Stimulated activated CD8-positive, alpha-beta memory T cell treated with anti-CD3 and anti-CD28 coated beads, Interleukin-15, amount 100 ng/mL, for 48 hours (primary cell): ENCODE measurements at places on chromosomes 1 and 21.

- DNase-seq, result no peak
Observed at GRCh38 chr1:53325326-53326087, 2.4 kb downstream of the LRP8 start.

DNA sequence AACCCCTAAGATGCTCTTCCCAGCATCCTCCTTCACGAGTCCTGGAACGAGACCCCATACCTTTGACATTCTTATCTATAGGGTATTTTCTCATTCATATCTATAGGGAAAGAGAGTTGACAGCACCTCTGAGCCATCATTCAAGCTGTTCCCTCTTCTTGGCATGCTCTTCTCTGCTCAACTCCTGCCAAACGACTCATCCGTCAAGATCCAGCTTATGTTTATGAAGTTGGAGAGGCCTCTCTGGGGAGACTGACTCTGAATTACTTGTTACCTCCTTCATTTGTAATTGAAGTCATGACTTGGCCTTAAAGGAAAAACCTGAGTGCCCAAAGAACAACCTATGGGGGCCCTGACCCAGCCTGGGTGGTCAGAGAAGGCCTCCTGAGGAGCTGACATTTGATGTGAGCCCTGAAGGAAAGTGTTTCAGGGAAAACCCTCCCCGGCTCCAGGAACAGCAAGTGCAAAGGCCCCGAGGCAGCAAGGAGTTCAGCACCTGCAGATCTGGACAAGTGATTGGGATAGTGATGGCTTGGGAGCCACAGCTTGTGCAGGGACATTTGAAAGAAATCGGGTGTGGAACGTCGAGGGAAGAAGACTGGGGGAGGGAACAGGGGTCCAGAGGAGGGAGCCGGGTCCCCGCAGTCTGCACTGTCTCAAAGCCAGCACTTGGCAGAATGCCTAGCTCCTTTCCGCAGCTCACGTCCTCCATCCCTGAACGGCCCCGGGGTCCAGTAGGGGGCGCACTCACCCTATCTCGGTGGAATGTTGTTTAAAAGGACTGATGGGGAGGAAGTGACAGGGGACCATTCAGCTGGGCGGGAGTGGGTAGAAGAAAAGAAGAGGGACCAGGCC, 14.0 kb upstream of the CDA start:
- DNase-seq, result peak; percentile 59

- DNase-seq, result no peak
Observed at GRCh38 chr1:212007178-212007577, 28.2 kb downstream of the INTS7 start.

DNA sequence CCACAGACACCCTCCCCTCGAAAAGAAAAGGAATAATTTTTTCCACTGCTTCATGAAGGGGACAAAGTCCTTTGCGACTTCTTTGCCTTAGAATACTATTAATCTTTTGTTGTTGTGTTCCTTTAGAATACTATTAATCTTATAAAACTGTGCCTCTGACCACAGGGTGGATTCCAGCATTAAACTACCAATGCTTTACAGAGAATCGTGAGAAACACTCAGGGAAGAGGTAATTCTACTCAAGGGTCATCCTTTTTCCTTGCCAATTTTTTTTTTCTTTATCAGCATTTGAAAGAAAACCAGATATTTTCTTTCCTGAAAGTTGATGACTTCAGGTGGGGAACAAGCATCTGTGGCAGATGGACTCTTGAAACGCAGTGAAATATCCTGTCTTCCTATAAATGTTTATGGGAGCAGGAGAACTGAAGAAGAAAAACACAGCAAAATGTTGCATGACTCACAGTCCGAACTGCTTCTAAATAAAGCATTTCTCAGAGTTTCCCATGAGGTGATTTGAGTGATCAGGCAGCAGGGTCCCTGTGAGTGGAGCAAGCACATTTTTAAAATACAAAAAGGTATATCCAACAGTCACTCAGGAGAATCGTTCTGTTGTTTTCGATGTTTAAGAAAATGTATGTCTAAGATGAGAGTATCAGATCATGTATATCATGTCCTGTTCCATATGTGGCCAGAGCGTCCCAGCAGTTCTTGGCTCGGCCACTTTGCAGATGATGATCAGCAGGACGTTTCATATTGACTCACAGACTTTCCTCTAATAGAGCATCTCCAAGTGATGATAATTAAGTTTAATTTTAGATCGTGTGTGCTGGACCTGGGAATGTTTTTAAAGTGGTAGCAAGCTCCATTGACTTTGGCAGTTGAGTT, 154.2 kb upstream of the RUNX1 start:
- no peak for DNase-seq

- DNase-seq, result no peak
Observed at GRCh38 chr1:148357037-148357436, 126.1 kb downstream of the PPIAL4G start.

DNA sequence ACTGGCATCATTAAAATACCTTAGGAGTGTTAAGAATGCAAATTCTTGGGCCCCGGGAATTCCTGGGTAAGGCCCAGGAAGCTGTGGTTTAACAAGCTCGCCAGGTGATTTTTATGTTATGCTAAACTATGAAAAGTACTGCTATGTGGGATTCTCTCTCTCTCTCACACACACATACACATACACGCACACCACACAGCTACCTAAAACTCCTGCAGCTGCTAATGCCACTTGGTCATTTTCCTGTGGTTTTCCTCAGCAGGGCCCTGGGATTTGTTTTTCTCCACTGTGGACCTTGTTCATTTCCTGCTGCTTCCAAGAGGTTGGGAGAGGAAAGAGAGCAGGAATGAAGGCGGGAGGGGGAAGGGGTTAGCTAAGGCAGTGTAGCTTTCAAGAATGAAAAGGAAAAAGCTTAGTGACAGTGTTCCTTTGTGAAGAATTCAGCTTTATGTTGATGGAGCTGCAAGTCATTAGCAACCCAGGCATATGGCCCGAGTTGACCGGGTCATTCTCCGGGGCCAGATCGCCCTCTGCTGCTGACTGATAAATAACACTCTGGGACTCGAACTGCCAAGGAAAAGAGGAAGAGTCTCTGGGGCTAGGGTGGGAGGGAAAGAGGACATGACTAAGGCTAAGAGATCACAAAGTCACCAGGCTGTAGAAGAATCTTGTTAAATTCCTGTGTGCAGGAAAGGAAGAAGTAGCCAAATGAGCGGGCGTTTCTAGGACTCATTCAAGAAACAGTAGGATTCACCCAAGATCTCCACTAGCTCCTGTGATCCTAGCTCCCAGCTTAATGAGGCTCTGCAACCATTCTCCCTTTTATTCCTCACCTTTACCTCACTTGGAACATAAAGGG, 30.5 kb upstream of the LRIG2 start:
- DNase-seq, result peak; percentile 12

- no peak for DNase-seq
Observed at GRCh38 chr1:72296501-72296900, 14.2 kb upstream of the NEGR1 start.

DNA sequence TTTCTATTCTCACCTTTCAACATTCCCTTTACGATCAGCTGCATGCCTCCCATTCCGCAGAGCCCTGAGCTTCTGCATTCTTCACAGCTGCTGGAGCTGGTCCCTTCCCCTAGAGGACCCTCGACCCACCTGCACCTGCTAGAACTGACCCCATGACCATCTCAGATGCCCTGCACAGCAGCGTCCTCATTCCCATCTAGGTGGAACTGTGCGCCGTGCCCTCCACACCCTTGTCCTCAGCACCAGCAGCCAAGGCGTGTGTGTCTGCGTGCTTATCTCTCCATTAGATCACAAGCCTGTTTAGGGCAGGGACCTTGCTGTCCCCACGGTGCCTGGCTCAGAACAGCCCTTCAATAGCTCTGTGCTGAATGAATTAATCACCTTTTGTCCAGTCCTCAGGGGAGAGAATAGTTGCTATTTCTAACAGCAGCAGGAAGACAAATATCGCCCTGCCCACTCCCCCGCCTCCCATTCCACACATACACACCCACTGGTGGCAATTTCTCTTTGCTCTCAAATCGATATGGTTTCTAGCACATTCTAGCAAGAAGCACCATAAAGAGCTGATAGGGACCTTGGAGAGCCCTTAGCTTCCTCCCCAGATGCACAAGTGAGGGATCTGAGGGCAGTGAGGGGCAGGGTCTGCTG, 61.7 kb downstream of the KCNN3 start:
- no peak for DNase-seq

DNA sequence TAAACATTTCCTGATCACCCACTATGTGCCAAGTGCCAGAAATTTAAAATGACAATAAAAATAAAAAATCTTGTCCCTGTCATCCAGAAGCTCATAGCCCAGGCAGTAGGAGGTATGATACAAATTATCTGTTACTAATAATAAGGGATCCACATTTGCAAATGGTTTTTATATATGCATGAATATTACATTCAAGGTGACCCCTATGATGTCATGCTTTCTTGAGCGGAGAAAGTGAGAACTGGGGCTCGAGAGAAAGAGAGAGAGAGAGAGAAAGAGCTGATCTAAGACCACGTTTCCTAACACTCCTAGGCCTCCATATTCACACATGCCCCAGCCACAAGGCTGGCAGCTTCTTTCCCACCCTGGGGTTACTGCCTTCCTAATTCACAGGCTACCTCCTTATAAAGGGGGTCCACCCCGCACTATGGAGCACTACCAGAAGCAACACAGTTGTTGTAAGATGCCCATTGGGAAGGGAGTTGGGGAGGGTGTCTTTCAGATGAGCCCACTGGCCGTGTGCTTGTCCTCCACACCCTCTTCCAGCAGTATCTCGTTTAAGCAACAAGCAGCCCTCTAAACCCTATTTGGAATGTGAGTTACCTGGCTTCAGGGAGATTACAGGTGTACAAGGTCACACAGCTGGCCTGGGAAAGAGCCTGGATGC, 28.8 kb upstream of the LRRN2 start:
- DNase-seq, result no peak

- no peak for DNase-seq
Observed at GRCh38 chr1:226737819-226738420, 1.2 kb downstream of the ITPKB start.

DNA sequence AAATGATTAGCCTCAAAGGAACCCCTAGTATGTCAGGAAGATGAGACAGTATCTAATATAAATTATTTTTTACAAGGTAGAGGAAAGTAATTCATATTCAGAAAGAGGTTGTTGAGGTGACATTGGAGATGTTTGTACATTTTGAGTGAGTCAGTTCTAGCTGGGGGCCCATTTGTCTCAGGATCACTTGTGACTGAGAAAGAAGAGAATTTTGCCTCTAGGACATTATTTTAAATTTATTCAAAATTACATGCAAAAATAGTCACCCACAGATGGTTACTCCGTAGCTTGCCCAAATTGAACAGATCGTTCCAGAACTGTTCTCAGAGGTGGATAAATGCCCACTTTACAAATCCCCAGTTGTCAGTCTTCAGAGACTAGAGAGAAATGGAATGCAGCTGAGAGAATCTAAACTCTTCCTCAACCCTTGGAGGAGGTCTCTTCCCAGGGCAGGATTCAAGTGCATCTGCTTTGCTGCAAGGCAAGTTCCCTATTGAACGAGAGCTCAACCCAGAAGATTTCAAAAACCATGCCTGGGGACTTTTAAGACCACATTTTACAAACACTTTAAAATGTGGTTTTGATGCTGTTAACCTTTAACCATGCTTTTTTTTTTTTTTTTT, 987.8 kb upstream of the ADAMTS5 start:
- DNase-seq, result no peak

DNA sequence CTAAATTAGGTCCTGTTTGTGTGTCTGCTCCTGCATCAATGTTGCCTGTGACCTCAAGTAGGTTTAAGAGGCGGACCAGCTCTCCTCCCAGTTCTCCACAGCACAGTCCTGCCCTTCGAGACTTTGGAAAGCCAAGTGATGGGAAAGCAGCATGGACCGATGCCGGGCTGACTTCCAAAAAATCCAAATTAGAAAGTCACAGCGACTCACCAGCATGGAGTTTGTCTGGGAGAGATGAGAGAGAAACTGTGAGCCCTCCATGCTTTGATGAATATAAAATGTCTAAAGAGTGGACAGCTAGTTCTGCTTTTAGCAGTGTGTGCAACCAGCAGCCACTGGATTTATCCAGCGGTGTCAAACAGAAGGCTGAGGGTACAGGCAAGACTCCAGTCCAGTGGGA, 79.9 kb downstream of the PRDM2 start:
- DNase-seq, result no peak

- DNase-seq, result no peak
Observed at GRCh38 chr21:15496911-15497310, 232.9 kb upstream of the USP25 start.

GRCh38 chr1:182281541-182281940, 110.0 kb downstream of the GLUL start:
- no peak for DNase-seq

DNA sequence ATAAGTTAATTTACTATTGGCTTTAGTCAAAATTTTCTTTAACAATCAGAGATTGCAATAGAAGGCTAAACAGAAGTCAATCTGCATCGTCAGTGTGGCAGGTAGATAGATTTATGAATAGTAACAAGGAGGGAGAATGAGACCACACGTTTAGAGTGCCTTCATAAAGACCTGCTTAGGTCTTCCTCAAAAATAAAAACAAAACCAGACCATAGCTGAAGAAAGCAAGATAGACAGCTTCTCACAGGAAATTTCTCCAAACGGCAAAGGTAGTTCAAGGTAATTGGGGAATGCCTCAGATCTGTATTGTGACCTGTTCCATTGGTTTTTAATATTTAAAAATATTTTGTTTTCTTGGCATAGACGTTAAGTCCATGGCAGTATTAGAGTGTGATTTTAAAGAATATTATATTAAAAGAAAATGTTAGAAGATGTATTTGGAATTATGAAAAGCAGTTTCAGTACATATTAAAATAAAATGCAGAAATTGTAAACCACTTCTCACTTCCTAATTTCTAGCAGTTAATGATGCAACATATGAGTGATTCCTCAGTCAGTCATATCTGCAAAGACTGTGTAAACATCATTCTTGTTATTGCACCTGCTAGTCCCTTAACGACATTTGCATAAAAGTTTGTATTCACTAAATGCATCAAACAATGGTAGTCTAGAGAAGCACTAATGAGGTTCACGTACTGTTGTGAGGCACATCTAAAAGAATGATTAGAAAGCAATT, 278.0 kb downstream of the HLX start:
- no peak for DNase-seq

- no peak for DNase-seq
Observed at GRCh38 chr1:201222125-201222524, 31.5 kb downstream of the IGFN1 start.

- DNase-seq, result no peak
Observed at GRCh38 chr1:16091296-16091695, 17.8 kb upstream of the FAM131C start.

DNA sequence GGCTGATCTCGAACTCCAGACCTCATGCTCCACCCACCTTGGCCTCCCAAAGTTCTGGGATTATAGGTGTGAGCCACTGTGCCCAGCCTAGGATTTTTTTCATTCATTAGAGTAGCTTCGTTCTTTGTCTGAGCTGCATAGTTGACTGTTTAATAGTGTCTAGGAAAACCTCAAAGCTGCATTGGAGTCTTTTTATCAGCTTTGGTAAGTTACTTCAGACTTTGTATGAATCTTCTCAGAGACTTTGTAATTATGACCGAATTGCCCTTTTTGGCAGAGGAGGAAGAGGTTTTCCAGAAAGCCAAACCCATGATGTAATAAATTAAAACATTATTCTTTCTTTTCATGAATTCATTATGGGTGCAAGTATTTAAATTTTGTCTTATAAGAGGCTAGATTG, 5.1 kb downstream of the DNAJB4 start:
- DNase-seq, result no peak
